ENCODE measurements at places on chromosomes 12 and 14.

DNA sequence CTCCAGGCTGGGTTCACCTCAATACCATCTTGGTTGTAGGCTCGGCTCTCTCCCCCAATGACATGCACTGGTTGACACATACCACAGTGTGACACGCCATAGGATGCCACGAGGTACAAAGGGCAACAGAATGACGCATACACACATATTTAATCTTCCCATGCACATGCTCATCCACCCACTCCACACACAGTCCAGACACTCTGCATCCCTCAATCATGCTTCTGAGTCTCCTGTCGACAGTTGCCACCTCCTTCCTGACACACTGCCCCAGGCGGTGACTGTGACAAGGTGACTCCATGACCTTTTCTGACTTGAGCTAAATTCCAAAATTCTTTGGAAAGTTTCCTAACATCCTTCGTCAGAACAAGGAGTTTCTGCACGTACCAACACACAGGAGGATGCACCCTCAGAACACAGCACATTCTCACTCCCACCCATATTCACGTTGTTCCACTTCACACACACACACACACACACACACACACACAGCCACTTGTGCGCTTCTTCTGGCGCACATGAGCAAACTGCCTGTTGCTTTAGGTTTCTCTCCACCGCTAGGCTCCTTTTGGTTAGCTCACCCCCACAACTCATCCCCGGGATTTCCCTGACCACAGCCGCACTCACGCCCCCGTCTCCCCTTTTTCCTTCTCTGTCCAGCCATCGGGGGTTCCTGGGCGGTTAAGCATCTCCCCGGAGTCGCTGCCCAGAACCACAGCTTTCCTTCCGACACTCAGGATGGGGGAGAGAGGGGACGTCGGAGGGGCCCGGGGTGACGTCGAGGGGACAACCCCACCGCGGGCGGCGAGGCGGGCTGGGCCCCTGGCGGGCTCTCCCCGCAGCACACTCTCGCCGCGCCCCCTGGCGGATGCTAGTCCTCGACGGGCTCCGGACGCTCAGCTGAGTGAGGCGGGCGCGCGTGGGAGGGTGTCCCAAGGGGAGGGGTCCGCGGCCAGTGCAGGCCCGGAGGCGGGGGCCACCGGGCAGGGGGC lies 536 bp upstream of the WNT1 start:
- peak; percentile 61 for DNase-seq

GRCh38 chr12:12491606-12492005 lies 71.1 kb downstream of the DUSP16 start:
- DNase-seq, result no peak

DNA sequence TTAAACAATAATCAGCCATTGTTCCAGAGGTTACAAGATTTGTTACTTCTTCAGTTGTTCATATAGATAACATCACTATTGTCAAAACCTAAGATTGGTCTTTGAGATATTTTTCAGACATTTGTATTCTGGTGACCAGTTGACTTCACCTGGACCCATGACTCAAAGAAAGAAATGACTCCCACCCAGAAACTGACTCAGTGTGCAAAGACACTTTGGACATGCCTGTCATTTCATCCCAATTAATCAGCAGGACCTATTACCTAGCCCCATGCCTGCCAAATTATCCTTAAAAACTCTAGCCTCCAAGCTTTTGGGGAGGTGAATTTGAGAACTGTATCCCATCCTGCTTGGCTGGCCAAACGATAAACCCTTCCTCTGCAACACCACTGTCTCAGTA lies 27.7 kb upstream of the TSPAN11 start:
- DNase-seq, result no peak

DNA sequence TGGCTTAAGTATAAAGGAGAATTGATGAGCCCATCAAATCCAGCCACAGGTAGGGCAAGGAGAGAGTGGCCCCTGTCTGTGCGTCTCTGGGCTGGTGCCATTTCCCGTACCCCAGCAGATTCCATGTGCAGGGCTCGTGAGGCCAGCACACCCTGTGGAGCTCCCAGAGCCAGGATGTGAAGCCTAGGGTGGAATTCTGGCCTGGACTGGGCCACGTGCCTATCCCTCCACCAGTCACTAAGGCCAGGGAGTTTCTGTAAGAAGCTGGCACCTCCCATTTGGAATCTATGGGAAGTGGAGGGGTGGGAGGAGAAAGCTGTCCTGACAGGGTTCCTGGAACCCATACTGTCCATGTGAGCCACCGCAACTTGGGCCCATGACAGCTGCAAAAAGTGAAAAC lies 148.5 kb downstream of the FOXN3 start:
- no peak for DNase-seq

- DNase-seq, result no peak
Measured at GRCh38 chr12:132173135-132174014, 29.1 kb downstream of the NOC4L start.

DNA sequence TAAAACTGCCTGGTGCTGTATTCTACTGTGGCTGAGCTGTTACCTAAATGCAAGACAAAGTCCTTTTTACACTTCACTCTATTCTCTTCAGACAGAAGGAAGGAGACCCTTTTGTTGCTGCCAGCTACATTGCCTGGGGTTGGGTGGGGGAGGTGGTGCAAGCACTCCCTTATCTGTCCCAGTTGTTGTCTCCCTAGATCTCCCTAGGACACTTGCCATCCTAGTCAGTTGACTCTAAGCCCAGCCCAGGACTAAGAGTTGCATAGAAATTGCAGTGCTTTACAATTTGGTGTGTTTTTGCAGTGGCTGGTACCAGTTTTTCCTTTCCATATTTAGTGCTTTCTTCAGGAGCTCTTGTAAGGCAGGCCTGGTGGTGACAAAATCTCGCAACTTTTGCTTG lies 35.1 kb downstream of the SCYL2 start:
- no peak for DNase-seq

DNA sequence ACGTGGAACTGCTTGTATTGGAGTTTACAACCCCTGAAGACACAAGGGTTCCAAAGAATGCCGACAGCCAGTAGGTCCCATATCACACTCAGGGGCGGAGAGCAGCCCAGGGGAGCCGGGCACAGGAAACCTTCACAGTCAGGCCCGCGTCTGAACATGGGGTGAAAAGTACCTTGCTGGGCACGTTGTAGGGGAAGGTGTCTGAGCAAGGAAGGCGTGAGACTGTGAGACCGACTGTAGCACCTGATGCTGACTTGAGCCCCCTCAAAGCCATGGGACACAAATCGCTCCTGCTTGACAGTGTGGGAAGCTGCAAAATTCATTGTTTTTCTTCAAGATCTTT lies 14.7 kb downstream of the RIMBP2 start:
- DNase-seq, result no peak

DNA sequence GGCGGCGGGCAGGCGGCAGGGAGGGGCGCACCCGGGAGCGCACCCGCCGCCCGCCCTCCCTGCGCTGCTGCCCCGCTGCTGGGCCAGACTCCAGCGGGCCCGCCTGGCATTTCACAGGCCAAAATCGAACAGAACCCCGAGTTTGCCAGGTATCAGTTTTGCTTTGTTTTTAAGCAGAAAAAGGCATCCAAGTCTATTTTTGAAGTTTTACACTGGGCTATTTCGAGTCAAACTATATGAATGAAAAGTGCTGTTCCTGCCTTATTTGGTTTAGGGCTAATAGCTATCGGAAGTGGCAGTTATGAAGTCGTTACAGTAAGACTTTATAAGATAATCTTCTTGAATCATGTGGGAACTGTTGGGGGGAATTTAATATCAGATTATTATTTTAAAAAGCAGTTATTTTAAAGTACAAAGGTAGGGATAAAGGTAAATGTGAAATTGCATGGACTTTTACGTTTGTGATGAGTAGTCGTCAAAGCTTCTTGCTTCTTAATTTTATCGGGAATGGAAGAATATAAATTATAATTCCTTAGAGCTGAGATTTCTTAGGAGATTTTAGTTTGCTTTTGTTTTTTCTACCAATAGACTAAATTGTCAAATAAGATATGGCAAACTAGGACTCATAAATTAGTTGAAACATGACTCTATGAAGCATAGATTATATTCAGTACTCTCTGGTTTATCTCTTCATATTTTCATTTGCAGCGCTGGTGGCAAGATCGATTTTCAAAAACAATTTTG lies 1.1 kb downstream of the MSRB3 start:
- DNase-seq, result no peak

- DNase-seq, result no peak
Measured at GRCh38 chr12:15858353-15858752, 23.8 kb upstream of the STRAP start.

- DNase-seq, result no peak
Measured at GRCh38 chr12:120376009-120376408, 7.0 kb upstream of the MSI1 start.

GRCh38 chr12:68435816-68436215 lies 103.7 kb upstream of the MDM1 start:
- no peak for DNase-seq

GRCh38 chr12:46459861-46460545 lies 87.4 kb upstream of the SLC38A2 start:
- DNase-seq, result no peak

DNA sequence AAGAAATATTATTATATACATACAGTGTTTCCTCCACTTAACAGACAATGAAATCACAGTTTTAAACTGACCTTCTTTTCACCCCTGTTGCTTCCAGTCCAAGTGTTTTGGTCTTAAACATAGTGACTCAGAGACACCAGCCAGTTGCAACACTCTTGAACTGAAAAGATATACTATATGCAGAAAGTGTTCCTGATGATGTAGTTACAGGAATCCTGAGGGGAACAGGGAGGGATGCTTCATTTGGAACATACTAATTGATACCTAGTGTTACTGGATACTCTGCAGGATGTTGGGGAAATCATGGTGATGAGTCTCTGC lies 420.8 kb downstream of the CCDC91 start:
- no peak for DNase-seq

GRCh38 chr12:112214064-112214463 lies 88.7 kb downstream of the TRAFD1 start:
- no peak for DNase-seq

GRCh38 chr12:112781767-112782166 lies 9.8 kb upstream of the RPH3A start:
- no peak for DNase-seq

- DNase-seq, result no peak
Measured at GRCh38 chr12:31387466-31387865, 61.5 kb upstream of the SINHCAF start.

DNA sequence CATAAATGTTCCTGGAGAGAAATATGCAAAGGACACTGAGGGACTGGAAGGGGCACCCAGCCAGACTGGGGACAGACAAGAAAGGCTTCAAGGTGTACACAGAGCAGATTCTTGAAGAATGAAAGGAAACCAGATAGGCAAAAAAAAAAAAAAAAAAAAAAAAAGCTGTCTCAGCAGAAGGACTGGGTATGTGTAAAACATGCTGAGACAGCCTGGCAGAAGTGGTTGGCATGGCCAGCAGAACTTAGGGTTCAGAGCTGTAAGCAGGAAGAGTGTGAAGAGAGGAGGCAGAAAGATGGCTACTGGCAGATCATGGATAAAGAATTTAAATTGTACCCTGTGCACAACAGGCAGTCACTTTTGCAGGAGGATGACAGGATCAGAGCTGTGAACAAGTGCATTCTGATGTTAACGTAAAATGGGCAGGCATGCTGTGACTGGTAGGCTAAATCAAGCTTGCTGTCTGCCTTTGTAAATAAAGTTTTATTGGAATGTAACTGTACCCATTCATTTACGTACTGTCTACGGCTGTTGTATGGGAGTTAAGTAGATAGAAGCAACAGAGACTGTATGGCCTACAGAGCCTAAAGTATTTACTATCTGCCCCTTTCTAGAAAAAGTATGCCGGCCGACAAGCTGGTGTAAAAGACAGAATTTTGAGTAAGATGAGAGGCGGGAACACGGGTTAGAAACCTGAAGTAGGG lies 42.2 kb downstream of the UBR7 start:
- no peak for DNase-seq

DNA sequence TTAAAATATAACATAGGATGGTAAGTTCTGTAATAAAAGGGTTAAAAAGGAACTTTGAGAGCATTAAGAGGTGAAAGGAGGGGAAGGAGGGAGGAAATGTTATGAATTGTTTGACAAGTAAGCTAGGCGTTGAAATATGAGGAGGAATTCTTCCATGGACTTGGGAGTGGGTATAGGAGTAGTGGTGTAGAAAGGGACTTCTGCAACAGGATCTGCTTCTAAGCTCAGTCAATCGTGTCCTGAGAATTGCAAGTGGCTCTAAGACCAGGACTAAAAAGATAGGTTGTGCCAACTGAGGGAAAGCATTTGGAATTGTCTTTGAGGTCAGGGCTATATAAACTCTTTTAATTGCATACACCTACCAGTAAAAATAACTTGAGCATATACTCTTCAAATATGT lies 74.1 kb upstream of the SLC38A2 start:
- no peak for DNase-seq

GRCh38 chr14:22472935-22473854 lies 115.8 kb downstream of the DAD1 start:
- DNase-seq, result no peak

DNA sequence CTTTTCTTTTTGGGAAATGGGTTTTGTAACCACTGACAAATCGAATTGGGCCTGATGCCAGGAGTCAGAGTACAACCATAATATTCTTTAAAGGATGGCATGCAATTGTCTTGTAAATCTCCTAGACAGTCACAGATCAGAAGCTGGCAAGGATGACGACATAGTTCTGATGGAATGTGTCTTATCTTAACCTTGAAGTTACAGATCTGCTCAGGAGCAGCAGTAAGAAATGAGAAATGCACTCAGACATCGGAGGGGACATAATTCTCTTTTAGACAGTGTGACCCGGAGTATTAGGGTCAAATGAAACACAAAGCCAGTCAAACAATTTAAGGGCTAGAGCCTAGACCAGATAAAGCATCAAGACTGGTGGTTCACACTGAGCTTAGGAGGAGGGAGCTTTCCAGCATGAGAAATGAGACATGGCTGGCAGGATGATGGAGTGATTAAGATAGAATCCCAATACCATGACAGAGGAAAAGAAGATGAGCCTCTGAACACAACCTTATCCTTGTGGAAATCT lies 17.5 kb downstream of the CBX5 start:
- DNase-seq, result no peak

GRCh38 chr14:31567655-31568054 lies 6.5 kb downstream of the NUBPL start:
- no peak for DNase-seq

GRCh38 chr12:90816353-90817089 lies 138.5 kb downstream of the CCER1 start:
- no peak for DNase-seq

DNA sequence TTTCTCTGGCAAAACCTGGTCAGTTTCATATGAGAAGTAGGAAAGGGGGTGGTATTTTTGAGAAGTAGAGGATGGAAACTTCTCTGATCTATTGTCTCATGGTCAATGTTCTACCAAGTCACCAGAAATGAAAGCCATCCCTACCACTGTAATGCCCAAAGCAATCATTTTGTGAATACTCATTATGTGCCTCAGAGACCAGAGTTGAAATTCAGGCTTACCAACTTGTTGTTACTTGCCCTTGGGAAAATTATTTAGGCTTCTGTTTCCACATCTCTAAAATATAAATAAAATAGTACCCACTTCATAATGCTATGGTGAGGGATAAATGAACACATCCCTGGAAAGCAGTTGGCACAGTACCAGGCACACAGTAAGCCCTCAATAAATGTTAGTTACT lies 723.7 kb upstream of the TBX3 start:
- DNase-seq, result no peak

- DNase-seq, result no peak
Measured at GRCh38 chr12:62345667-62346066, 85.5 kb downstream of the USP15 start.

GRCh38 chr12:66352197-66352596 lies 49.9 kb downstream of the HELB start:
- no peak for DNase-seq

GRCh38 chr12:107537464-107538119 lies 148.0 kb upstream of the PWP1 start:
- no peak for DNase-seq

Measured in activated T-helper 2 cell treated with anti-CD3 and anti-CD28 coated beads, Interferon-gamma antibody, Interleukin-2, Interleukin-4, amounts not matched to agents 10 μg/mL and 5 μg/mL and 100 μg/mL, durations not matched to agents 14 hours and 24 hours and 36 hours (primary cell).